ENCODE measurements at places on chromosomes 1 and 21.

DNA sequence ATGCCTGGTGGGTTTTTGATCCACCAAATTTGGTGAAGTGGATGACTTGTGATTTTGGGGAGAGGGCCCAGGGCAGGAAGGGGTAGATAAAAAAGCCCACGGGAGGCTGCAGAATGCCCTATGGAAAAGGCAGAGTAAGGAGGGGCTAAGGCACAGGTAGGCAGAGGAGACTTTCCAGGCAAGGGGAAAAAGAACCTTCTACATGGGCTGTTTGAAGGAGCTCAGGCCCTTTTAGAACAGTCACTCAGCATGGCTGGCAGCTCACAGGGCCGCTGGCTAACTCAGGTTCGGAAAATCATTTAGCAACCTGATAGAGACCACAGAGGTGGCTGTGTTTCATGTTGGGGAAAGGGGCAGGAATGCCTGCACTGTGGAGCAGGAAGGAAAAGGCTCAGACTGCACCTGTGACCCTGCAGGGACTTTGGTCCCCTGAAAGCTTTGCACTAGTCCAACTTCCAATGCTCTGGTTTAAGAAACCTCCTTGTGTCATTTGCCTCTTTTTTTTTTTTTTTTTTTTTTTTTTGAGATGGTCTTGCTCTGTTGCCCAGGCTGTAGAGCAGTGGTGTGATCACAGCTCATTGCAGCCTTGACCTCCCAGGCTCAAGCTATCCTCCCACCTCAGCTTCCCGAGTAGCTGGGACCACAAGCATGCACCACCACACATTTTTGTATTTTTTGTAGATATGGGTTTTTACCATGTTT is 58.5 kb upstream of the ENAH start:
- no peak for DNase-seq

- DNase-seq, result no peak
Observed at GRCh38 chr1:208885060-208885459, 640.9 kb upstream of the PLXNA2 start.

DNA sequence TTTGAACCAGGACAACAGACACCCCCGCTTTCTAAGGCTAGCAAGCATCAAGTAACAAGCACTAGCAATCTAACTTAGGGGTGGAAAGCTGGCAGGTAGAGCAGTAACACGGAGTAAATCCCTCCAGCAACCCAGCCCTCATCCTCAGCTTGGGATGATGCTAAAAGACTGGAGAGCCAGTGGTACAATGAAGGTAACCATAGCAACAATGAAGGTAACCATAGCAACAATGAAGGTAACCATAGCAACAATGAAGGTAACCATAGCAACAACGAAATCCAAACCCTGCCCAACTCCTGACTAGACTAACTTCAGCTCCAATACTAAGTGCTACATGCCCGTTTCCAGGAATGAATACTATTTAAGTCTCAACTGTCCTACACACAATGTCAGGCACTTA is 22.2 kb upstream of the EIF4G3 start:
- no peak for DNase-seq

DNA sequence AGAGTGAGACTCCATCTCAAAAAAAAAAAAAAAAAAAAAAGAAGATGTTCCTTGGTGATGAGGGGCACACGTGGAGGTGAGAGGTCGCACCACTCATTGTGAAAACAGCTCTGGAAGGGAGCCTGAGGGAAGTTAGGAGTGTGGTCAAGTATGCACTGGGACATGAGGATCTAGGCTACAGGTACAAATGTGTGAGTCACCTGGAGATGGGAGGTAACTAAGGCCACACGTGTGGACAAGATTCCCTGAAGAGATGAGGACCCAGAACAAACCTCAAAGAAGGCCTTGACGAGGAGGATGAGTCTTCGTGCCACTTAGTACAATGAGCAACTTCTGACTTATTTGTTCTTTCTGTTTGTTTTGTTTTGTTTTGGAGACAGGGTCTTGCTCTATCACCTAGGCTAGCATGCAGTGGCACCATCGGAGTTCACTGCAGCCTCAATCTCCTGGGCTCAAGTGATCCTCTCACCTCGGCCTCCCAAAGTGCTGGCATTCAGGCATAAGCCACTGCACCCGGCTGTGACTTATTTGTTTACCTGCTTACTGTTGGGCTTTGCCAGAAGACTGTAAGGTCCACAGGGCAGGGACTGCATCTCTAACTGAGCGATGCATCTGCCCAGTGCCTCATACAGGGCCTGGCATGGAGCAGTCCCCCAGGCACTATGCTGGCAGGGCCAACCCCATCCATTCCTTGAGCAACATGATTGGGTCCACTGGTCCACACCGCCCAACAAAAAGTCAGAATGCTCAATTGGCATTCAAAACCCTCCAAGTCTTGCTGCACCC is 6.4 kb downstream of the ASAP3 start:
- no peak for DNase-seq

- no peak for DNase-seq
Observed at GRCh38 chr1:232521660-232522059, 108.3 kb downstream of the SIPA1L2 start.

DNA sequence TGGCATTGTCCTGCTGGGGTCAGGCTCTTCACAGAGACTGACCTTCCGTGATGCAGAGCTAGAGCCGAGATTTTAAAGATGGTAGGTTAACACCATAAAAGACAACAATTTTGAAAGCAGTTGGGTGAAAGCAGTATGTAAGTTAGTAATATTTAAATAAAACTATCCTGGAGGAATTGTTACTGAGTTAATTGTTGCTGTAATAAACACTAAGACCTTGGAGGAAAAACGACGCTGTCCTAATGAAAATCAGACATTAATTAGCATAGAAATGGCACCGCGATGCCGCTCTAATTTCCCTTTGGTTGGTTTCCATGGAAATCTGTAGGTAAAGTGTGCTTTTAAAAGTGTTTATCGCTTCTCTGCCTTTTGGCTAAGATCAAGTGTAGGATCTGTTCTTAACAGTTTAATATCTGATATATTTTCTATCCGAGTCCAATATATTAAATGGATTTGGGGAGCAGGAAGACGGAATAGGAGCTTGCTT is 745 bp upstream of the ANP32E start:
- DNase-seq, result no peak

DNA sequence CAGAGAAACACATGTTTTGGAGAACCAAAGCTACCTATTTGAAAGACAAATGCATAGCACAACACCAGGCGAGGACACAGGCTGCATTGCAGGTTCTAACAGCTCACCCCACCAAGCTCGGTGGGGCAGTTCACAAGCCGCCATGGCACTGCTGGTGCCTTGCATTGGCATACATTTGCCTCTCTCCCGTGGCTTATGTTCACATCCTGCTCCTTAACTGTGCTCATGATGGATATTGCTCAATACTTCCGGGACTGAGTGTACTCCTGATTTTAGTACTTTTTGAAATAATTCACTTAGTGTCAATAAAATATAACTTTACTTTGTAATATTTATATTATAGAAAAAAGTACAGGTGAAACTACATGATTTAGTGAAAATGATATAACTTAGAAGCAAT is 1187.4 kb upstream of the NCAM2 start:
- DNase-seq, result no peak

GRCh38 chr1:172167796-172168596 is 252.5 kb upstream of the C1orf105 start:
- no peak for DNase-seq

DNA sequence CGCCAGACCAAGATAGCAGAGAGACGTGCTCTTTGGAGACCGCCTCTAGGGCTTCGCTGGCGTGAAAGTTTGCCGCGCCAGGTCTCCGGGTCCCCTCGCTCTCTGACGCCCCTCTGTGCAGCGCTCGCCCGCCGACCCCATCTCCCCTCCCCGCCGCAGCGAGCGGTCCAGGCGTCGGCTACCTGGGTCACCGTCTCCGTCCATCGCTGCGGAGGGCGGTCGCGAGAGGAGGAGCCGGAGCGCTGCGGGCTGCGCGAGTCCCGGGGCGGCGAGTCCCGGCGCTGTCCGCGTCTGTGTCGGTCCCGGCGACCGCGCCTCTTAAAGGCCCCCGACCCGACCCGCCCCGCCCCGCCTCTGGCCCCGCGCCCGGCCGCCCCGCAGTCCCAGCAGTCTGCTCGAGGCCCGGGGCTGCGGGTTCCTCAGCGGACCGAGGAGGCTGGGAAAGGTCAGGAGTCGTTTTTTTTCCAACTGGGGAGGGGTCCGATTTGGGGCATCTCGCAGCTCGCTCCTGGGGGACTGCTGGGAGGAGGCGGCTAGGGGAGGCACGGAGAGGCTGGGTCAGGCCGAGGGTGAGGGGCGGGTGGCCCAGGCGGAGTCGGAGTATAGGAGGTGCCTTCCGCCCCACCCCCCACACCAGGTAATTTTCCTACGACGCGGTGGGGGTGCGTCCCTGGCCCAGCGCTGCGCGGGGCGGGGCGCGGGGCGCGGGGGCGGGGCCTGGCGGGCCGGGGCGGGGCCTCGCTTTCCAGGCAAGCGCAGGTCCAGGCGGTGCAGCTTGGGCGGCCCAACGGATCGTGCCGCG is at the start of the genes FBXO2 and FBXO44:
FBXO2 (minus strand) TSS at position 293 of the 802 bp plus-strand sequence; CDS start at position 204, 89 bp downstream.
FBXO44 (plus strand) TSS at position 741 of the 802 bp plus-strand sequence. CDS start 959 bp downstream, outside the sequence.
- peak; percentile 23 for DNase-seq

- DNase-seq, result peak; percentile 94
Observed at GRCh38 chr1:151994956-151995355, 1.3 kb upstream of the S100A10 start.

DNA sequence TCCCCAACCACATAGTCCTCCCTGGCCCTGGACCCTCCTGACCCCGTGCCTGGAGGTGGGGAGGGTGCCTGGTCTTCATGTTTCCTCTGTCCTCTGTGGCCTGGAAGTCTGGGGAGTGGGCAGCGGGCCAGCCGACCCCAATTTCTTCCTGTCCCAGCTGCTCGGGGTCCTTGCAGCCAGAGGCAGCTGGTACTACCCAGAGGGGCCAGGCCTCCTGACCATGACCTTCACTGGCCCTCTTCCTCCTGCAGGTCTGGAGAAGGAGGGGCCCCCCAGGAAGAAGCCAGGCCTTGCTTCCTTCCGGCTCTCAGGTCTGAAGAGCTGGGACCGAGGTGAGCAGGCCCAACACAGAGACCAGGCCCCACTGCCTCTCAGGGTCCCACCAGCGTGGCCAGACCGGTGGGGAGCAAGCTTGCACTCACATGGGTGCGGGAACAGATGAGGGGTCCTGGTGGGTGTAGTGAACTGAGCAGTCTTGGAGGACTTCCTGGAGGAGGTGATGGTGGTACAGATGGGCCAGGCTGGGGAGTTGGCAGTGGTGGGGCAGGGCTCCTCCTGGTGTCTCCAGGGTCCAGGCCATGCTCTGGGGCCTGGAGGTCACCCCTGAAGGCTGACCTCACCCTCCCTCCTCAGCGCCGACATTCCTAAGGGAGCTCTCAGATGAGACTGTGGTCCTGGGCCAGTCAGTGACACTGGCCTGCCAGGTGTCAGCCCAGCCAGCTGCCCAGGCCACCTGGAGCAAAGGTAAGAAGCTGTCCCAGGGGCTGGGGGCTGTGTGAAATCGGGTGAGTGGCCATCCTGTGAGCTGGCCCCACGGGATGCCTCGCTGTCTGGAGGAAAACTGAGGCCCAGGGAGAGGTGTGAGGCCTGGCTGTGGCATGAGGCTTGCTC is 32.7 kb downstream of the TRIM11 start:
- DNase-seq, result no peak

- DNase-seq, result no peak
Observed at GRCh38 chr21:45557616-45558043, 15.4 kb upstream of the SLC19A1 start.

- no peak for DNase-seq
Observed at GRCh38 chr1:79004916-79005315, 1.6 kb downstream of the ADGRL4 start.

GRCh38 chr1:44500181-44501046 is 95.4 kb downstream of the RNF220 start:
- DNase-seq, result peak; percentile 27

- no peak for DNase-seq
Observed at GRCh38 chr1:54124472-54124871, 28.3 kb downstream of the CDCP2 start.

GRCh38 chr1:16010837-16011236 is 6.8 kb downstream of the SRARP start:
- DNase-seq, result no peak

- no peak for DNase-seq
Observed at GRCh38 chr21:17697473-17697872, 84.8 kb upstream of the BTG3 start.

DNA sequence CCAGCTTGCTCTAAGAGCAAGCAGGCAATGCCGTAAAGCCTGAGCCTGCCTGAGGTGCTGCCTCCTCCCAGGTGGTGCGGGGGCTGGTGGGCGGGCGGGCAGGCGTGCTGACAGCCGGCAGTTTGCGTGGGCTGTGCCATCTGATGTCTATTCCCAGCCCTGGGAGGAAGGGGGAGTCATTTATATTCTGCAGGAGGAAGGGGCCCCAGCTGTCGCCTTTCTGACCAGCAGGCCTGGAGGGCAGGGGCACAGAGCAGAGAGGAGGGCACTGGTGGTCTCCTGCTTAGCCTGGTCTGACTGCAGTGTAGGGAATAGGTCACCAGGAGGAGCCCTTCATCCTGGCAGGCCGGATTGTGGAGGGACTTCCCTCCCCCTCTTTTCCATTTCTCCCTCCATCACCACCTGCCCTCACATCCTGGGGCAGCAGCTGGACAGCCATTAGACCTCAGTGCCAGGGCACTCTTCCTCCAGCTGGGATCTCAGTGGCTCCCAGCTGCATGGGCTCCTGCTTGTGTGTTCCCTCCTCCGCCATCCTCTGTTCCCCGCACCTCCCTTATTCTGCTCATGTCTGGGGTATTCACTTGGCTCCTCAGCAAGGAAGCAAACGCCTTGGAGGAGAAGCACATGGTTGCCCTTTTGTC is 4.4 kb downstream of the CYB561D1 start:
- no peak for DNase-seq

GRCh38 chr21:42295845-42296244 is 19.4 kb downstream of the TFF3 start:
- DNase-seq, result no peak

DNA sequence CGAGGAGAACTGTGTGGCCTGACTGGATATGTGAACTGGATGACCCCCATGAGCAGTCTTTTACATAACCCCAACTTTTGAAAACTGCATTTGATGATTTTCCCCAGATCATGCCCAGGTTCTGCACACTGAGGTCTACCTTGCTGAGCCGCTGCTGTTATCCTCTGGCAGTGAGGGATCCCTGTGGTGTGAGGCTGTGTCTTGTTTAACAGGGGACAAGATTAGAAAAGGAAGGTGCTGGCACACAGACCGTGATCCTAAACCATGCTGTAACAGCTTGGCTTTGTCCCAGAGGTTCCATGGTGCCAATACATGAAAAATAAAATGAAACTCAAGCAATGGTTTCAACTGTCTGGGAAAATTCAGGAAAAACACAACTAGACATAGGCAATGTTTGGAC is 134.2 kb downstream of the ZZZ3 start:
- no peak for DNase-seq

DNA sequence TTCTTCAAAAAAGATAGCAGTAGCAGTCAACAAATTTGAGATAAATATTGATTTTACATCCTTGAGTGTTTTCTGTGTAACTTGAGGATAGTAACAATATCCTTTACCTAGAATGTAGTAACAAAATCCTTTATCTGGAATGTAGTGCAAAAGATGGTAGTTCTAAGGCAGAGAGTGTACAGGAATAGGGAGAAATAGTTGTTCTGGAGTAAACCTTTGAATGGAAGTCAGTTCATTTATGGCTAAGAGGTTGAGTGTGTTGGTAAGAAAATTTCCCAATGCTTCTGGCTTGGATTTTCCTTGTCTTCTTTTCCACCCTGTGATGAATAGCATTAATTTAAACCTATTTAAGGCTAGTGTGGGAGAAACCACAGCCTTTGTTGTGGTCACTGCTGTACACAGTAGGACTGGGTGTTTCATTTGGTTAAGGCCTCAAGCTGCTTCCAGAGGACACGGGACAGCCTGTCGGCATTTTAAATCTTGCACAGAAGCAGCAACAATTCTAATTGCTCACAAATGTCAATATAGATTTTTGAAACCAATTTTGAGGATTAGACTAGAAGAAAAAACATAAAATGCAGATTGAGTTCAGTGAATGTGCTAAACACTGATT is 11.3 kb downstream of the NFIA start:
- DNase-seq, result no peak

GRCh38 chr1:63693944-63694571 is 79.8 kb upstream of the ROR1 start:
- no peak for DNase-seq

Measured in NCI-H460 (cell line).